NCI-H526 treated with DMSO at 0.1 percent for 48 hours (cell line): ENCODE measurements at places on chromosomes 7 and 10.

- DNase-seq = no peak
Measured at GRCh38 chr7:131302876-131303707, 24.6 kb upstream of the MKLN1 start.

- DNase-seq = no peak
Measured at GRCh38 chr7:92075455-92076158, 58.7 kb downstream of the CYP51A1 start.

DNA sequence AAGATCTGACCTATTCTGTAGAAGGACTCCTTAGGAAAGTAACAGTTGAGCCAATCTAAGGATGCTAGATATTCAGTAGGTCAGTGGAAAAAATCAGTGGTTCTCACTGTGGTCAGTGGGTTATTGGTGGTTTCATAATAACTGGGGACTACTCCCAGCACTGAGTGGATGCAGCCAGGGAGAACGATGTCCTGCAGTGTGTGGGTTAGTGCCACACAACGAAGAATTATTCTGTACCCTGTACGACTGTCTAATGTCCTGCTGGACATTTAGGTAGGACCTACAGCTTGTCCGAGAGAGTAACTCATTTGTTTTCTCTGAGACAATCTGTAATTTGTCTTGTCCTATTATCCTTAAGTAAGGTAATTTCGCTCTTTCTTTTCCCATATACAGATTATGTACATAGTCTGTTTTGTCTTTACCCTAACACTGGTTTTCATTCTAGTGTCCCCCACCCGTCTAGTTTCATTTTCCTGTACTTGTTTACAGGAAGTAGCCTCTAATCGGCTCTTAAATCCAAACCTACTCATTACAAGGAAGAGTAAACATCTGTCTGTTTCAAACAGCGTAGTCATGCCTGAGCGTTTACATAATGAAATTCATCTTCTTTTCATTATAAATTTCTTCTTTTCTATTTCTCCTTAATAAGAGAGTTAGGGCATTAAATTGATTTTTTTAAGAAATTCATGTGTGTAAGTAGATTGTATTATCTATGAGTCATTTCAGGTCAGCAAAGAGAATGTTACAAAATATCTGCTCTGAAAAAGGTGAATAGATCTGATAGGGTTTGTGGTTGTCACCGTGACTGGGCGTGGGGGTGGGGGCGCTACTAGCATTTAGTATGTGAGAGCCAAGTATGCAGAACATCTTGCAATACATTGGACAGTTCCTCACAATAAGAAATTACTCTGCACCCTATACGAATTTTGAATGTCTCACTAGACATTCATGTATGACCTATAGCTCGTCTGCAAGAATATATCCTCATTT is 8.3 kb upstream of the ZC3HAV1L start:
- DNase-seq = no peak

GRCh38 chr10:98047009-98047741 is 16.8 kb upstream of the CRTAC1 start:
- DNase-seq = no peak

DNA sequence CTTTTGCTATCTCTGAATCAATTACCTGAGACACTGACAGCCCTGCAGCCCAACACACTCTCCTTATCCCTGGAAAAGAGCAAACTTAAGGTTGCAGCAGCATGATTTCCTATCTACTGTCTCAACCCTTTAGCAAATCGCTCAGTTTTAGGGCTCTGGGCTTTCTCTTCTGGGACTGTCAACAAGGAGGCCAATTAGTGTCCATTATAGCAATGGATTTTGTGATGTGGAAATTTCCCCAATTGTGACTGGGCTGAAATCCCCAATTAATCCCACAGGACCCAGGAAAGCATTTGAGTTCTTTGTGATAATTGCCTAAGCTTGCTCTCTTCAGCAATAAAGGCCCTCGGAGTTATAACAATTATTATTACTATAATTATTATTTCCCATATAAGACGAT is 197.0 kb downstream of the ZNF438 start:
- no peak for DNase-seq

GRCh38 chr7:158847451-158847866 is 8.9 kb upstream of the DYNC2I1 start:
- DNase-seq = no peak

DNA sequence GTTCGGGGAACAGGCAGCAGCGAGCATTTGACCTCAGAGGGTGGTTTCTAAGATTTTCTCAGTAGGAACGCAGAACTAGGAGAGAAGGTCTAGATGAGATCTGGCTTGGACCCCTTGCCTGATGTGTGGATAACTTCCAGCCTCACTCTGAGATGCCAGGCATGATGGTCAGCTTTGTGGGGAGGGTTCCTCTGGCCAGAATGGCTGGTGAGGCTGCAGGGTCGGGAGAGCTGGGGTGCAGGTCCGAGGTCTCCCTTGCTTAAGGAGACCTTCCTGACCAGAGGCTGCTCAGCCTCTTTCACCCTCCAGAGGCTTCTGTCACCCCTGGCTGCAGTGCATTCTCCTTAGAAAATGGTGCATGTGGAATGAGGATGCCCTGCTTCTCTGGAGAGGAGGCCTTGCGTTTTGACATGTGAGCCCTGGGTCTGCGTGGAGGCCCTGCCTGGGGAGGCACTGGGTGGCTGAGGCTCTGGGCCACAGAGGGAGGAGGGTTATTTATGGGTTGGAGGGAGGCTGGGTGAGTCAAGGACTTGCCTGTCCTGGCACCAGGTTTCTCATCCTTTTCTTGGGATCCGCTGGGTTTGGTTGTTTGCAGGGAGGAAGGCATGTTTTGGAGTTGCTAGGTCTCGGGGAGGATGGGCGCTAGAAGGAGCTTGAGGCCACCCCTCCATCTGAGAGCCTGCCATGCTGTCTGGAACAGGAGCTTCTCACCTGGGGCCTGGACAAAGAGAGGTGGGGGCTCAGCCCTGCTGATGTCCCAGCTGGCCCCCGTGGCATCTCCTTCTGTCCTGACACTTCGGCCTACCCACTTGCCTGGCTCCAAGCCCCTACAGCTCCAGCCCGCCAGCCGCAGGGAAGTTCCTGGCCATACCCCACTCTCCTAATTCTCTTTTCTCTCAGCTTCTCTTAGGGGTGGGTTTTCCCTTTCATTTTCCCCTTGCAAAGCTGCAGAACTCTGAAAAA is 3.9 kb downstream of the FAM241B start:
- no peak for DNase-seq

- DNase-seq = no peak
Measured at GRCh38 chr7:151056283-151056665, 1.4 kb downstream of the CDK5 start.

DNA sequence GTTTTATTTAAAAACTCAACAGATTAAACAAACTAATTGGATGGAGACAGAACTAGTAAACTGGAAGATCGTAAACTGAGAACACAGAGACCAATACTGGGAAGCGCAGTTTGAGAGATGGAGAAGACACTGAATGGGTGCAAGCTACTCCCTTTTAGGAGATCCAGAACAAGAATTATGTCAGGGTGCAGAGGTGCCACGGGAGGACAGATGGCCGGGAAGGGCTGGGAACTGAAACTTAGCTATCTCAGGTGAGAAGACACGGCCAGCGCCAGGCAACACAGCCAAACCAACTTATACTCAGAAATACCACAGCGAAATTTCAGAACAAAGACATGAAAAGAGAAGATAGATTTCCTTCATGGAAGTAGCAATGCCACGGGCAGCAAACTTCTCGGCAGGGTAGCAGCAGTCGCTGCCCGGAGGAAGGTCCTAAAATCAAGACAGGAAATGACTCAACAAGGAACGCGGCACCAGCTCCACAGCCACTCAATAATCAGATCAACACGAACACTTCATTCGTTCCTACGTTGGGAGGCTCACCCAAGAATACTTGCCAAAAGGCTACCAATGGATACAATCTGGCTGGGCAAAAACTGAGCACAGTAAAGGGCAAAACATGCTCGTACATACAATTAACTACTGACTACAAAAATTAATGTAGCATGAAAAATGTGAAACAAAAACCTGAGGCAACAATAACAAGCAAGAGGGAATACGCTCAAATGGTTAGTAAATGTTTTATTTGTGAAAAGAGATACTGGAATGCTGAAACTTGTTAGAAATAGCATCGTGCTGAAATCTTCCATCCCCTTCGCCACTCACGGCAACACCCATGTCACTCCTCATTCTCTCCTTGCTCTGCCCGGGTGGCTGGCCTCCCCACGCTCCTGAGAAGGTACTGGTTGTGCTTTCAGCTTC is 2.2 kb upstream of the LRRC27 start:
- DNase-seq = no peak

DNA sequence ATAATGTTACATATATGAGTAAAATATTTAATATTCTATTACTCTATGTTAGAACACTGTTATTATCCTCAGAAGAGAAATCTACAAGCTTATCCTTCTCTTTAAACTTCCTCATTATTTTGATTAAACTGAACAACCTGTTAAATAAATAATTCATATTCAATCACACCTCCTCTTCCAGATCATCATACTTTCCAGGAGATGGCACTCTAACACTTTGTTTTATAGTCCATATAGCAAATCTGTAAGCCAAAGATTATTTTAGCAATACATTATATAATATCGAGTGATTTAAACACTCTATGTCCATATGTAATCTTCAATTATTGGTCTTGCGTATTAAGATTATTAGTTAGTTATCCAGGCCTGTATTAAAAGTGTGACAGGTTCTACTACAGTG is 694.1 kb downstream of the ANKRD7 start:
- DNase-seq = peak; percentile 74

GRCh38 chr10:35336921-35337823 is 863 bp downstream of the CCNY start:
- peak; percentile 1 for DNase-seq

GRCh38 chr10:123885406-123886170 is 6.0 kb downstream of the CPXM2 start:
- no peak for DNase-seq

GRCh38 chr7:6536262-6537260 is 14.7 kb downstream of the GRID2IP start:
- DNase-seq = no peak

GRCh38 chr10:48606530-48607355 is 1.9 kb upstream of the ARHGAP22 start:
- no peak for DNase-seq

DNA sequence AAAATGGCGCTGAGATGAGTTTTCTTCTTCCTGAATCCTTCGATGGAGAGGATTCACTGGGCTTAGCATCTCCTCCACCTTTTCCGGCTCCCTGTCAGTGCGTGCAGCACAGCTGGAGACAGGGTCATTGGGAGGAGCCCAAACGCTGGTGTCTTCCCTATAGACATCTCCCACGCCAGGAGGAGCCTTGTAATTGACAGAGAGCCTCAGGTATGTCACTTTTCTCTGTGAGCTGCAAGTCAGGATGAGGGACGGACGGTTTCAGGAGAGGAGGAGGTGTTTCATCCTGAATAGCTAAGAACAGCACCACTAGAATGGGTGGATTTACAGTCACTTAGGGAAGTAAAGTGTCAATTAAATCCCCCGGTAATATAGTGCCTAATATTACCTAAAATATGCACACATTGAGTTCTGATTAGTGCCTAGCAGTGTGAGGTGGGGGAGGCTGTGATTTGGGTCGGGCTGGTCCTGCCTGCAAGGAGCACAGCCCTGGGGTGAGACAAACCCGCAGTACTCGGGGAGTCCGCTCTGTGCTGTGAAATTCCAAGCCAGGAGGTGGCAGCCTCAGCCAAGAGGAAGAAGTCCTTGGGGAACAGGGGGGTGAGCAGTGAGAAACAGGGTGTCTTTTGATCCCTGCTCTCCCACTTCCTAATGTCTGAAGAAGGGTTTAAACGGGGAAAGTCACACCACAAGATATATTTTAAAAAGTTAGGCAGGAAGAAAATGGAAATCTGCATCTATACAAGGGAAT is 28.2 kb downstream of the IL15RA start:
- DNase-seq = no peak

GRCh38 chr7:151454305-151454704 is 14.4 kb upstream of the CRYGN start:
- DNase-seq = no peak

- no peak for DNase-seq
Measured at GRCh38 chr10:2214092-2214491, 476.8 kb upstream of the ADARB2 start.

DNA sequence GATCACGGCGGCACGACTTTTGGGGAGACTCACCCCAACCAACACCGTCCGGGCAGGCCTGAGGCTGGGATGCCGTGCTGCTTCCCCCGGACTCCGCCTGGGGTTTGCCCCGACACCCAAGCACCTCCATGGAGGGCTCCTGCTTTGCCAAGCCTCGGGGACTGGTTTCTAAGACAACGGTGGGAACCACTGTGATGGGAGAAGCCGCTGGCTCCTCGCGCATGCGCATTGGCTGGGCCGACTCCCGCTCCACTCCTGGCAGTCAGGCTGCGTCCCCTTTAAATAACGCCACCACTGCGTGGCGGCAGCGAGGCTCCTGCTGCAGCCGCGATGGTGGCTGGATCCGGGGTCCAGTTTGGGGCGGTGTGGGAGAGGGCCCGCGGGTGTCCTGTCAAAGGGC is 201.0 kb downstream of the ZNF716 start:
- no peak for DNase-seq

DNA sequence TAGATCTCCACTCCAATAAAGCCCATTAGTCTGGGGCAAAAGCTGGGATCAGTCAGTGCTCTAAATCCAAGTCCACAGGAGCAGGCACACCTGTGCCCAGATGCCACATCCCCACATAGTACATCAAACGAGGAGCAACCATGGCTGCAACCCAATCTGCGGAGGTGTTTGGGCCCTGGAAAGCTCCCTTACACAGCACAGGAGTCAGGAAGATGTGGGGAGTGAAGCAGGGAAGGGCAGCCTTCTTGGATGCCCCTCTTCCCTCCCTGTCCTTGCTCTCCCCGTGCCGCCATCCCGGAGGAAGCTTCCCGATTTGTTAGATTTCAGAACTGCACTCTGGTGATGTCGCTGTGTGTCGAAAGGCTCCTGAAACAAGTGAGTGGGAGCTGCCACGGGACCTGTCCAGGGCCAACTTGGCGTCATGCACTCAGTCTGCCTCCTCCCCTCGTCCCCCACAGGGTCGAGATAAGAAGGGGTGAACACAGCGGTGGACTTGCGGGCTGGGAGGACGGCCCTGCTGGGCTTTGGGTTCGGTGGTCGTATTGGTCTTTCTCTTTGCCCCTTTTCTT is 230.6 kb upstream of the GRB10 start:
- no peak for DNase-seq
